GM12864 (cell line): ENCODE measurements at places on chromosomes 2 and 18.

DNA sequence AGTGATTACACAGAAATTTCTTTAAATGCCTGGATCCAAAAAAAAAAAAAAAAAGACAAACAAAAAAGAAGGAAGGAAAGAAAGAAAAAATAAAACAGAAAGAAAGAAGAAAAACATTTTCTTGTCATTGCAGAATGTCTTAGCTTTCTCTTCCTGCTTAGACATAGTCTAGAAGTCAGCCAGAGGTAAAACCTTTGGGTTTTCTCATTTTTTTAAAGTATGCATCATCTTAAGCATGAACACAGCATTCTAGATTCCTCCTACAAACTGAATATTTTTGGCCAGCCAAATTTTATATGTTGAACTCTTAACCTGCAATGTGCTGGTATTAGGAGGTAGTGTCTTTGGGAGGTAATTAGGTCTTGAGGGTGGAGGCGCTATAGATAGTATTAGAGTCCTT is 243.9 kb downstream of the TRIB2 start:
- DNase-seq = no peak

- no peak for DNase-seq
Observed at GRCh38 chr2:15588329-15588919, 3.2 kb upstream of the DDX1 start.

GRCh38 chr2:78768016-78768415 is 257.5 kb upstream of the REG3G start:
- DNase-seq = no peak

DNA sequence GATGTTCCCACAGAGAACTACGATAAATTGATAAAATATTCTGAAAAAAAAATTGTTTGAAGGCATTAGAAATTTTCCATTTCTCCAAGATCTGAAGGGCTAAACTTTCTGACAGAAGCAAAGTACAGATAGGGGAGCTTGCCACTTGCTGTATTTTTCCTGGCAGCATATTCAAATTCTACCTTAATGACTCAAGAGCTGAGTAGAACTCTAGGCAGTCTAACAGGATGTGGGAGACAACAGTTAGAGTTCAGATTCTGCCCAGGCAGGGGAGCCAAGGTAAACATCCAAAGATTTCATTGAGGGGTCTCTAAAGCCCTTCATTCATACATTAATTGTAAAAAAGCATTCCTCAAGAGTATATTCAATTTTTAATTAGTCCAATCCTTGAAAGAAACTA is 46.0 kb upstream of the RIT2 start:
- no peak for DNase-seq

DNA sequence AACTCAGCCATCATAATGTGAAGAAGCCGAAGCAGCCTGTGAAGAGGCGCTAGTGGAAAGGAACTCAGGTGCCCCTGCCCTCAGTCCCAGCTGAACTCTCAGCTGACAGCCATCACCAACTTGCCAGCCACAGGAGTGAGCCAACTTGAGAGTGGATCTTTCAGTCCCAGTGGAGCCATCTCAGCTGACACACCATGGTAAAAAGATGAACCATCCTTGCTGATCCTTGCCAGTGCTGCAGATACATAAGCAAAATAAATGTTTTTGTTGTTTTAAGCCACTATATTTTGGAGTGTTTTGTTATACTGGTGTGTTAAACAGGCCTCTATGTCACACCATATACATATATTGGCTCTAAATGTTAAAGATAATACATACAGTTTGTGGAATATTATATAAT is 195.8 kb upstream of the SPRED2 start:
- no peak for DNase-seq

DNA sequence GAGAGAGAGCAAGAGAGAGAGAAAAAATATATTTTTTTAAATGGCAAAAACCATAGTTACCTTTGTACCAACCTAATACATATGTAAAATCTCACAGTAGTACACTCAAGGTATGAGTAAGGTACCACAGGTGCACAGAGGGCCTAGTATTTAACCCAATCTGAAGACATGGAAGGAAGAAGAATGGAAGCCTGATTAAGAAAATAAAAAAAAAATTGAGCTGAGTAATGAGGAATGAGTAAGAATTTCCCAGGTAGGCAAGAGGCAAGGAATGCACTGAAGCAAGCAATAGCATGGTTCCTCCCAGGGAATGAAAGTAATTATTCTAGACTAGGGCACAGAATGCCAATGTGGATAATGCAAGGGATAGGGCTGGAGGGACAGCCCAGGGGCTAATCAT is 294.2 kb downstream of the FIGN start:
- DNase-seq = no peak

- DNase-seq = no peak
Observed at GRCh38 chr2:43158259-43158880, 68.0 kb downstream of the ZFP36L2 start.

- no peak for DNase-seq
Observed at GRCh38 chr2:46803911-46804670, 111.5 kb downstream of the MCFD2 start.

GRCh38 chr18:50973367-50974126 is 5.7 kb downstream of the ELAC1 start:
- no peak for DNase-seq

DNA sequence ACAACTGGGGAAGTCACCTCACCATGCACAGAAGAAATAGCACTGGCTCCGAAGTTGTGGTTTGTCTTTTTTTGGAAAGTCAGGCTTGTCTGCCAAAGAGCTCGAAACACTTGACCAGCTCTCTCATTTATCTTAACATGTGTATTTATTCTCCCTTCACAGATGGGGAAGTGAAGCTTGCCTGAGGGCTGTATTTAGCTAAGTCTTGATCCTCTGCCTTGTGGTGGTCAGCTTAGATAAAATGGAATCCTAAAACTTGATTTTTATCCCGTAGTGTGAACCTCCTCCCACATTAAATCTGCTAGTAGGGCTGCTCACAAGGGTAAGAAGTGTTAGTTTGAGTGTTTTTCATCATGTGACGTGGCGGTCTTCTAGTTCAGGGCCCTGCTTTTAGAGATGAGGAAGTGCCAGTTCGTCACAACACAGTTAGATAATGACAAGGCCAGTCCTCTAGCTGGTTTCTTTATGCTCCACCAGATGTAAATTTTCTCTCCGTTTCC is 89.7 kb downstream of the TMEM247 start:
- DNase-seq = peak; percentile 80

DNA sequence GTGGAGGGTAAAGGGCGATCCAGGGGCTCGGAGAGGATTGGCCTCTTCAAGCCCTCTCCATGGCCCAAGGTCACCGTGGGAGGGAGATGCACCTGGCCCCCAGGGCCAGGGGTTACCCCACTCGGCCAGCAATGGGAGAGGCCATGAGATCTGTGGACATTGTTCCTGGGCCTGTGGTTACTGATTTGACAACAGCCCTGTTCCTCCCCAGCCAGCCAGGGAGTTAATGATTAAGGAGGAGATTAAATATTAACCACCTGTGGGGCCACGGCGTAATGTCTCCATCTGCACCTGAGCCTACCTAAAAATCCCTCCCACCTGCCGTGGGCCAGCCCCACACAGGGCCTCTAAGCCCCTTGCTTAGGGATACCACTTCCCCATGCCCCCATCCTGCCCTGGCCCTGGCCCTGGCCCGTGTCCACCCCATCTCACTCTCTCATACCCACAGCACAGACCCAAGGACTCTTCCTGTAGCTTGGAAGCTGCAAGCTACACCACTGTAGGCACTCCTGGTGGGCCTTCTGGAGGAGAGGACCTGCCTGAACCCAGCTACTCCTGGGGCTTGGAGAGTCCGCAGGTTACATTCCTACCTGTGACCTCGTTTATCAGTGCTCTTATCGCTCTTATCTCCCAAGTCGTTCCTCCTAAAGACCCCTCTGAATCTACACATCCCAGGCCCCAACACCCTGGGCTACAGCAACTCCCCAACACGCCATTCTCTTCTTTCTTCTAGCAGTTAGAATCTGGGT is 32.1 kb downstream of the ZFP36L2 start:
- no peak for DNase-seq

- DNase-seq = no peak
Observed at GRCh38 chr2:43774617-43775016, 778 bp downstream of the DYNC2LI1 start.

GRCh38 chr2:23789012-23789411 is 137.9 kb downstream of the ATAD2B start:
- DNase-seq = no peak

GRCh38 chr2:51158251-51158650 is 126.3 kb upstream of the NRXN1 start:
- no peak for DNase-seq

DNA sequence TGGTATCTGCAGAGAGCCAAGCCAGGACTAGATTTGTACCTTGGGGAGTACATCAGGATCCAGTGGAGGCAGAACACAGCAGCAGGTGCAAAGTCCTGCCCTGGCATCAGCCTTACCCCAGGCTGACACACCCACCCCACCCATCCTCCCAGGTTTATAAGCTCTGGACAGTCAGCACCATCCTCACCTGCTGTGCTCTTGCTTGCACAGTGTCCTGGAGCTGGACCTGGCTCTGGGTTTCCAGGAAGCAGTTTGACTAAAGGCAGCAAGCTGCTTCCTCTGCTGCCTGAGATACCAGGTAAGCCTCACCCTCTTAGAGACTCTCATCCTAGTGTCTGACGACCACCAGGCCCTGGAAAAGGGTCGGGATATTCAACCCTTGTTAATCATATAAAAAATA is at the start of gene SULT1C3:
Gene SULT1C3 (plus strand): TSS at position 183 of the 400 bp plus-strand sequence. CDS start 7,227 bp downstream, outside the sequence.
- DNase-seq = no peak

DNA sequence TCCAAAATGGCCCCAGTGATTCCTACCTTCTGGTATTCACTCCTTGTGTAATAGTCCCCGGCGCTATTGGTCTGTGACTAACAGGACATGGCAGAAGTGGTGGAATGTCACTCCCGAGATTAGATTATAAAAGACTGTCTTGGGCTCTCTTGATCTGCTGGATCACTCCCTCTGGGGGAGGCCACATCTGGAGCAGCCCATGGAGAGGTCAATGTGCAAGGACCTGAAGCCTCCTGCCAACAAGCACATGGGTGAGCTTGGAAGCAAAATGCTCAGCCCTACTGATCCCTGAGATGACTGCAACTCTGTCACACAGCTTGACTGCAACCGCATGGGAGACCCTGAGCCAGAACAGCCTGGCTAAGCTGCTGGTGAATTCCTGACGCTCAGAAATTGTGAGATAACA is 94.3 kb upstream of the GLI2 start:
- DNase-seq = no peak

- DNase-seq = no peak
Observed at GRCh38 chr18:3892152-3892551, 442.2 kb downstream of the TGIF1 start.

DNA sequence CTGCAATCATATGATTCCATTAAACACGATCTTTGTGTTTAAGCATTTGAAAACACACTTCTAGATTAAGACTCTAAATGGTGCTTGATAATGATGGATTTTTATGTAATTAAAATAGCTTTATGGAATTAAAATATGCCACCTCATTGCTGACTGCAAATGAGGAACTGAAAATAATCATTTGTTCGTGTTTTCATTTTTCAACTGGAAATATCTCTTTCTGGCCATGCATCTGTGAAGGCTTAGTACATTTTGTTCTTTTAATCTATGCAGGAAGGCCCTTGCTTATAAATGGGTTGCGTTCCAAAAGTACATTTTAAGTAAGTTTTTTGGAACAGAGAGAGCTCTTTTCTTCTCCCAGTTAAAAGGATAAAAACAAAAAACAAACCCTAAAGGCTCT is 125.5 kb downstream of the MC4R start:
- peak; percentile 21 for DNase-seq

- DNase-seq = no peak
Observed at GRCh38 chr2:215755641-215756345, 257.6 kb downstream of the MREG start.

- DNase-seq = no peak
Observed at GRCh38 chr2:235996419-235996818, 171.8 kb downstream of the GBX2 start.

- no peak for DNase-seq
Observed at GRCh38 chr18:12474146-12474545, 66.4 kb downstream of the PRELID3A start.

- no peak for DNase-seq
Observed at GRCh38 chr18:10421859-10422258, 32.6 kb upstream of the APCDD1 start.

DNA sequence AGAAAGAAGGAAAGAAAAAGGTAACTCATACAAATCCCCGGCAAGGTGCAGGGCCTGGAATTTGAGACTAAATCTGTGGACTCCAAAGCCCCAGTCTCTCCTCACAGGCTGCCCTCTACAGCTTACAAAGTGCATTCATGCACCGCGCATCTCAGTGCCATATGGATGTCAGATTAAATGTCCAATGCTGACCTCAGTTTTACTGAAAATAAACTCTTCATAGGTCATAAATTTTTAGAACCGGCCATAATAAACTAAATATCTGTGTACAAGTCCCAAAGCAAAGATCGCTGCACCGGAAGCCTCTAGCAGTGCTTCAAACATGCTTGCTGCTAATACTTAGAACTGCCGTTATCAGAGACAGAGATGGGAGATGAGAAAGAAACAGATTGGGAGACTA is 17.7 kb downstream of the ST6GAL2 start:
- no peak for DNase-seq

DNA sequence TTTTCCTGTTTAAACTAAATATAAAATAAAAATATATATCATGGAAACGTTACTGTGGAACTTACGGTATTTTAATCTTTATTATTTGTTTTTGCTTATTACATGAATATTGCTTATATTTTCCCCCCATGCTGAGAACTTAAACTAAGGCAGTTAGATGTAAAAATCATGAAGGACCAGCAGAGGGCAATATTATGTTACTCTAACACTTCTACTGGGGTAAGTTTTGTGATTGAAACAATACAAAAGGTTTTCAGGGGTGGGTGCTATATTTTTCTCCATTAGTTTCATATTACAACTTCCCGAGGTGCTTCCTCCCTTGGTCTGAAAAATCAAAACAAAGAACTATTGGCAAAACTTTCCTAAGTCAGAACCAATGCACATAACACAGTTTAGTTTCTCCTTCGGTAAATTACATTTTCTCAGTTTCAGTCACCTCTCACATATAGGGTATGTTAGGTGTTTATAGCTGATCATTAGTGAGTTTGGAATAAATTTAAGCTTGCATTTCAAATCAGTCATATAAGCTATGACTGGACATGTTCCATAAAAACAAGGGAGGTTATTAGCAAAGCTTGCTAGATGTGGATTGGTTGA is 54.8 kb downstream of the ZNF407 start:
- no peak for DNase-seq

DNA sequence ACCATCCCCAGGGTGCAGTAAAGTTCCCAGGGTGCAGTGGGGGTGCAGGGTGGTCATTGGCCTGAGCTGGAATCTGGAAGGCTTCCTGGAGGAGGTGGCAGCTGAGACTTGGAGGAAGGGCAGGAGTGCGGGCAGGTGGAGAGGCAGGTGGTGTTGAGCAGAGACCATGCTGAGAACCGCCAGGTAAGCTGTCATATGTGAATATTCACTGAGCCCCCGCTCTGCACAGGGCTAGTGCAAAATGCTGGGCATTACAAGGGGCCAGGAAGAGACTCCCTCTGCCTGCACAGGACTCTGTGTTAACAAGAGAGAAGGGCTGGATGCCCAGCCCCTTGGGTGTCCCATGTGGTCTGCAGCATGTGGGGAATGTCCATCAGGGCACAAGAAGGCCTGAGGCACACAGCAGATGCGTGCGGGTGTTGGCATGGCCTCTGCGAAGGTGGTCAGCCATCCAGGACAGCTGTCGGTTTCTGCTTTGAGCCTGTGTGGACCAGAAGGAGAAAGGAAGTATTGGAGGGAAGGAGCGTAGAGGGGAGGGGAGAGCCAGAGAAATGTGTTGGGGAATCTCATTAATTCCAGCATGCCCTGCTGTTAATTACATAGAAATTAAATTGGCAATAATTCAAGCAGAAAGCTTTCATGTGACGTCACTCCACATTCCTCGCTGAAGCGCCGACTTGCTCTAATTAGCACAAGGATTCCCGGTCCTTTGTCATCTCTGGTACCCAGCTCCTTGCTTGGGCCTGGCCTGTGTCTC is 62.8 kb upstream of the OTOS start:
- DNase-seq = no peak

GRCh38 chr2:287471-287885 is 413 bp downstream of the ALKAL2 start:
- DNase-seq = no peak
